ENCODE measurements at places on chromosomes 11 and 22. TPM values are rescaled to one million over a fixed set of nuclear protein-coding genes. Genes with fewer than 3 reads are reported as not detected.

Gene TPBGL
- 0.22 TPM for total RNA-seq

Gene CNGA4
- total RNA-seq: 0.10 TPM

Gene TSPAN18
- total RNA-seq: 1.8 TPM

Gene OR51I1
- not detected for total RNA-seq

Gene AHNAK
- 167 TPM for total RNA-seq

Gene DDI1
- total RNA-seq: not detected
